Progenitor cell of endocrine pancreas (in vitro differentiated cells): ENCODE measurements at places on chromosomes 5 and 9.

GRCh38 chr9:91836515-91836914 lies 113.5 kb downstream of the ROR2 start:
- DNase-seq: no peak

DNA sequence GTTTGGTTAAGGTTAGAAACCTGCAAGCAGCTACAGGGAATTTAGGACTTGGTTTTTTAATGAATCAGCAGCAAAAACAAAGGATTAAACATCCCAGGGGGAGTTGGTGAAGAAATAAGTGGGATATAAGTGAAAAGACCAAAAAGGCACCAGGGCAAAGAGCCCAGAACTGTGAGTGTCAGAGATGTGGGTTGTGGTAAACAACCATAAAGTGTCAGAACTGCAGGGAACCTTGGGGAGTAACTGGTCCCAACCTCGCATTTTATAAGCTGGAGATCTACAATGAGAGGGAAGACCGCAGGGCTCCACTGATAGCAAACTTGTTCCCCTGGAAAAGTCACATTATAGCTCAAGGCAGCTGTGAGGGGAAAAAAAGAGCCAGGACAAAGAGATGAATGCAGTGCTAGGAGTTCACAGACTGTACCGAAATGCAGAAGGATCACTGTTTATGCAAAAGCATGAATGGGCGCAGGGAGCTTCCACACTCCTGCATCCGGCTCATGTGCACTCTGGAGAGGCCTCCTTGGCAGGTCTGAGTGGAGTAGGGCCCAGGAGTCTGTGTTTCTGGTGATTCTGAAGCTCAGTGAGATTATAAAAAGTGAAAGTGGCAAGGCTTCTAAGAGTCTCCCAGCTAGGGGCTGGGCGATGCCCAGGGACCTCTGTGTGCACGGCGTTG lies 156.3 kb downstream of the GOLPH3 start:
- DNase-seq: no peak

DNA sequence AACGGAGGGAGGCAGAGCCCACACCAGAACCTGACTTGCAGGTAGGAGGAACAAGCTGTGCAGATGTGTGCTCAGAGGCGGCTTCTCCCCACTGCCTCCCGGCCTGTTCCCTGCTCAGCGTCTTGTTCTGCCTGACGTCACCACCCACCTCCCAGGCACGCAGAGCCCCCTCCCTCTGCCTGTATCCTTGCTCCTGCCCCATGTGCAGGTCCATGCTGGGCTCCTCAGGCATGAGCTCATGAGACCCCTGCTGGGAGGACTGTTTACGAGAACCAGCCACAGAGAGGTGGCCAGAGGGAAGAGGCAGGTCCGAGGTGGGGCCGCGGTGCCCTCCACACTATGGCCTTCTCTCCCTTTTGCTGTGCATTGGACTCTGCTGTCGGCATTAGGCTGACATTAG lies 45.5 kb downstream of the SLC6A3 start:
- no peak for DNase-seq

GRCh38 chr5:36009698-36010097 lies 18.5 kb upstream of the UGT3A1 start:
- no peak for DNase-seq

DNA sequence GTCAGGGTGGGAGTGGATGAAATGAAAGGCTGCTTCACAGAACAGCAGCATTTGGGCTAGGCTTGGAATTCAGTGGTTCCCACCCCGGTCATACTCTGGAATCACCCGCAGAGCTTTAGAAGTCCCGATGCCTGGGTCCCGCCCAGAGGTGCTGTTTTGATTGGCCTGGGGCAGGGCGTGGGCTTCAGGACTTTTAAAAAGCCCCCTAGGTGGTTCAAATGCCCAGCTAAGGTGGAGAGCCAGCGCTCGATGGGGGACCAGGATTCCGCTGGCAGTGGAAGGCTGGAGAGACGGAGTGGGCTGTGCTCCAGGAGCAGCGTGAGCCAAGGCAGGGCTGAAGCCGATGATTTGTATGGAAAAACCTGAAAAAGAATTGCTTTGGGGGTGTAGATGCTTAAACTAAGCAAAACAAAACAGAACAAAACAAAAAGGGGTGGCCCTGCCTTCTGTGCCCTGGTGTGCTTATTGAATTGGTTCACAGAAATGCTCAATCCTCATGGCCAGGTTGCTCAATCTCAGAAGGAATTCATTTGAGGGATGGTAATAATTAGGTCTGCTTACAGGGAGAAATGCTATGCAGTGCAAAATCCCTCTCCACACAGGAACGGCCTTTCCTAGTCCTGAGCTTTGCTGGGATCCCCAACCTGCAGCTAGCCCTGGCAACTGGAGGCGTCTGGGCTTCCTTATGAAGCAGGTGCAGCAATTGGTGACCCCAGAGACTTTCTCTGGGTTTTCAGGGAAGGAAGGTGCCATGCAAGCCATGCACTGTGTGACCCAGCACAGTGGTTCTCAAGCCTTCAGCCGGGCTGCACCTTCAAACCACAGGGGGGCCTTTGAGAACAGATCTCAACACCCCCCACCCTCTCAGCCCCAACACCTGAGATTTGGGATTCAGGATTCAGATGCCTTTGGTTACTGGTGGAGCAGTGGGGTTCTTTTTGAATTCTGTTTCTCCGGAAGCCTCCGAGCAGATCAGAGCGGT lies 174.0 kb upstream of the ZNF618 start:
- no peak for DNase-seq

DNA sequence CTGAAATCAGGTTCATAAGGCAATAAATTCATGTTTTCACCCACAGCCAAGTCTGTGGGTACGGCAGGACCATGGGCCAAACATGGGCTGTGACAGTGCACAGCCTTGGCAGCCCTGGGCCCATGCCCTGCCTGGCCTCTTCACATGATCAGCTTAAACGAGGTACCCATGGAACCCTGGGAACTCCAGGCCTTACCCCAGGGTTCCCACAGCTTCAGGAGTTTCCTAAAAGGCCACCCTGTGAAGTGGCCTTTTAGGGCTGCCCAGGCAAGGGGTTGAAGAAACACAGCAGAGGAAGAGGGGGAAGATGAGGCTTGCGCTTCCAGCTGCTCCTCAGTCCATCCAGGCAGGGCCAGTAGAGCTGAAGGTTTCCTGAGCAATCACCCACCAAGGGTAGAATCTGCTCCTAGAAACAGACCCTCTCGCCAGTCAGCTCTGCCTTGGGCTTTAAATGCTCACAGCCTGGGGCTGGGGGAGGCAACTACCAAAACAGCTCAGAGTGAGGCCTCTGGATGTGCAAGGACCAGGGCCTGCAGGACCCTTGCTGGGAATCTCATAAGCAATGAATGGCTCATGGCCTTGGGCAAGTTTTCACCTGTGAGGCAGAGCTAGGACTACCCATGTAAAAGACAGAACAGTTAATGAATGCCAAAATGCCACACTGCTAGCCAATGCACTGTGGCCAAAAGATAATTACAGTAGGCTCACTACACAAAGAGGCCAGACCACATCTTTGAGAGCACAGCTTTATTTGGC lies 79.3 kb upstream of the LRRTM2 start:
- DNase-seq: no peak

GRCh38 chr5:10366310-10367272 lies 13.1 kb downstream of the MARCHF6 start:
- DNase-seq: no peak

- DNase-seq: no peak
Measured at GRCh38 chr5:133990396-133990795, 14.4 kb downstream of the VDAC1 start.

GRCh38 chr5:79086116-79086515 lies 16.5 kb downstream of the BHMT2 start:
- no peak for DNase-seq

DNA sequence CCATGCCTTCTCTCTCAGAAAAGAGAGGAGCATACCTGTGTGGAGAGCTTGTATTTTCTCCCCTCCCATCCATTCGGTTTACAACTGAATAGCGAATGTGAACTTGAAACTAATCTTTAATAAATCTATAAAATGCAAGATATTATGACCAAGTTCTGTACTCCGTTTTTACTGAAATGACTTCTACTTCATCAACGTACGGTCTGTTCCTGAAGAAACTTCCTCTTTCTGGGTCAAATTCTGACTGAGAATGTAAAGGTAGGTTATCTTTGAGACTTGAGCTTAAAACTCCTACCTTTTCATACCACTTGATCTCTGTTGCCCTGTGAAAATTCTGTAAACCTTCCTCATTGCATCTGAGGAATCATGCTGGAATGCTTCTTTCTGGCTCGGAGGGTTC lies 4.2 kb upstream of the CTNNAL1 start:
- DNase-seq: no peak

DNA sequence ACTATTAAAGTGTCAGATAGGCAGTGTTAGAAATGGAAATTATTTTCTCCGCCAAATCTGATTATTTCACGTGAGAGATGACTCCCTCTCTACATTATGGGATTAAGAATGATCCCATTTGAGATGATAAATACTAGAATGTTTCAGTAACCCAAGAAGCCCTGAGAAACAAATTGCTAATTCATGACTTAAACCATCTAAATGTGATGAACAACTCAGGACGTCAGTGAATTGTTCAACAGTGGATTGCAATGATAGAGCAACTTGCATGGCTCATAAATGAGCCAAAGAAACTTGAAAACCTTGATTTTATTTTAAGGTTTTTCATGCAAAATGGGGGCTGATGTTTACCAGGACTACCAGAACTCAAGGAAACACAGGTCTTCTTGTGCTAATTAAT lies 350.5 kb upstream of the WWC1 start:
- no peak for DNase-seq

- DNase-seq: no peak
Measured at GRCh38 chr9:131361202-131361833, 32.6 kb upstream of the PRRC2B start.

DNA sequence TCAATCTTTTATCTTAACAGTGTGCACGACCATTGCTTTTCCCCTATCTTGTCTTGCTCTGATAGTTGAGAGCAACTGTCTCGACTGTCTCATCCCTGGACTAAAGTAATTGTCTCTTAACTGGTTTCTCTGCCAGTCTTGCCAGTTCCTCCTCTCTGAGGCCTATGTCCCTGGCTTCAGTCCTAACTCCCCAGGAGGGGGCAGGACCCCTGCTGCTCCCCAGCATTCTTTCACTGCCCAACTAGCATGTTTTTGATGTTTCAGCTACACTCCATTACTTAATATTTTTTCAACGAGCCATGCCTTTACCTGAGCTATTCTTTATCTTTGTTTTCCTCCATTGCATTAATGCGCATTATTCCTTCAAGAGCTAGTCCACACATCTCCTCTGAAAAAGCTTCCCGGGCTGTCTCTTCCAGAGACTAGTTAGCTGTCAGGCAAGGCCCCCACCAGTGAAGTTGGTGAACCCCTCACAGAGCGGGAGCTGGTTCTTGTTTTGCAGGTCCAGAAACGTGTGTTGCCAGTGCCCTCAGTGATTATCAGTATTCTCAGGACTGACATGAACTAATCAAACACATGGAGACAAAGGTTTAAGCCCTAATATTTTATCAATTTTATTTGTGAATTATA lies 291.7 kb upstream of the KCNN2 start:
- DNase-seq: no peak

DNA sequence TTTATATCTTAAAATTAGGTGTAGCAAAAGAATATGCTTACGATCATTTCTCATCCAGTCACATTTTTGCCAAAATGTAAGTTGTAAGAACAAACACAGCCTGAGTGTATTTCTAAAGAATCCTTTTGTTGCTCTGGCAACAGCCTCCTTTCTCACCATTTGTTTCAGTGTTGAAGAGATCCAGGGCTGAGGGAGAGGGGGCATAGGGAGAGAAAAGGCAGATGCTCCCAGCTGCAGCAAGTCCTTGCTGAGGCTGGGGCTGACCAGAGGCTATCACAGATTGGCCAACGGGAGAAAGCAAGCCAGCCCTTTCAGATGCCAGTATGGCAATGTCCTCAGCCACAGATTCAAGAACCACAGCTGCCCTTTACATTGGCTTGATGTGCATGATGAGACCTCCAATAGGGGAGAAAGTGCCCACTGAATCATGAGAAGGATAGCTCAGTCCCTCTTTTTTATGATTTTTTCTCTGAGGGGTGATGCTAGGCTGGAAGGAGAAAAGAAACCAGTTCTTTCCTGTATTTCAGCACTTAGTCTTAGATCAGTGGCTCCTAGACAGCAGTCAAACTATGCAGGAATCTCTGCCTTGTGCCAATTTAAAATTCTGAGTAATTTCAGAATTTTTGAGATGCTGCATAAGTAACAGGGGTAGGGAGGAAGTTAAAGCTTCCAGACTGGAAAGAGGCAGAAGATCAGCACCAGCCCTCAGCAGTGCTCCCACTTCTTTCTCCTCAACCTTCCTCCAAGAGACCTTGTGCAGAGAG lies 142.1 kb downstream of the LHFPL2 start:
- DNase-seq: no peak

- DNase-seq: no peak
Measured at GRCh38 chr5:116068028-116068632, 16.7 kb upstream of the COMMD10 start.

GRCh38 chr5:73446631-73447529 lies 1.7 kb downstream of the FOXD1 start:
- DNase-seq: peak; percentile 32

GRCh38 chr5:174273325-174273724 lies 227.8 kb downstream of the NSG2 start:
- DNase-seq: no peak

GRCh38 chr9:112819635-112820496 lies 69.3 kb downstream of the SNX30 start:
- no peak for DNase-seq

- DNase-seq: no peak
Measured at GRCh38 chr5:169374761-169375160, 73.8 kb upstream of the SLIT3 start.

- DNase-seq: no peak
Measured at GRCh38 chr9:37407468-37407867, 15.0 kb upstream of the GRHPR start.

GRCh38 chr5:88881571-88881971 lies 1.4 kb downstream of the MEF2C start:
- DNase-seq: no peak

DNA sequence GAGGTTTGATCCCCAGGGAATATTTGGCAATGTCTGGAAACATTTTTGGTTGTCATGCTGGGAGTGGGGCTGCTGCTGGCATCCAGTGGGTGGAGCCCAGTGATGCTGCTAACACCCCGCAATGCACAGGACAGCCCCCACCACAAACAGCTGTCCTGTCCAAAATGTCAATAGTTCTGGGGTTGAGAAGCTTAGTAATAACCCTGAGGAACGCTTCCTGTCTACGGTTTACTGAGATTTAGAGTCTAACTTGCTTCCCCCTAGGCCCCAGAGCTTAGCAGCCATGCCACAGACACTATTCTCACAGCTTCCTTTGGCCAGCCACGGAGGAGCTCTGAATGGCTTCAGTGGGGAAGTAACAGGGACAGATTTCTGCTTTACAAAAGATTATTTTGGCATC lies 66.5 kb downstream of the MSX2 start:
- DNase-seq: no peak

DNA sequence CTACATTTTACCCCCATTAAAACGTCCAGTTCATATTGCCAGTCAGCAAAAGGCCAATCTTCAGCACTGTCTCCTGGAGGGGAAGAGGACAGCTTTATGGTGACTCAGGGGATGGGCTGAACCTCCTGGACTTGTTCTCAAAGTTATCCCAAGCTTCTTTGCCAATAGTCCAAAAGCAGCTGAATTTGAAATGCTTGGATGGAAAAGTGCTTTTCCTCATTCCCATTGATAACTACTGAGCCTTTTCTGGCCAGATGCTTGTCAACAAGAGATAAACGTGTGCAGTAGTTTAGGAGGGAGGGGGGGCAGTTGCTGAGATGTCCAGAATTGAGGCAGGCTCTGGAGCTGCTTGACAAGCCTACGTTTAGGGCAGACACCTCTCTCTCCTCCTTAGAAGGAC lies 43.5 kb downstream of the MTX3 start:
- no peak for DNase-seq

- DNase-seq: no peak
Measured at GRCh38 chr9:91354881-91355280, 6.8 kb downstream of the AUH start.
